ENCODE measurements at places on chromosomes 7 and 10.

DNA sequence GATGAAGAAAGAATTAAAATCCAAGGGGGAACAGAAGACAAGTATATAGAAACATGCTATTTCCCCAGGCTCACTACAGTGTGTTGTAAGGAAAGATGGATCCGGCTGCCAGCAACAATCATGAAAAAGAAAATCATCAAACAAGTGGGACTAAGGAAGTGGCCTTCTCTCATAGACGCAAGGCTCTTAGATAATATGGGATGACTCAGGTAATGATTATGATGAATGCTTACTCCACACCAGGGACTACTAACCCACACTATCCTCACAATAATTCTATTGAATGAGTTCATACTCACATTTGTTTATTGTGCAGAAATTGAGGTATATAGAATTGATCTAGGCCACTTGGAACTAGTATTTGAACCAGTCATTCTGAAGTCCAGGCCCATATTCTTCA lies 111.2 kb upstream of the BET1 start:
- no peak for DNase-seq

DNA sequence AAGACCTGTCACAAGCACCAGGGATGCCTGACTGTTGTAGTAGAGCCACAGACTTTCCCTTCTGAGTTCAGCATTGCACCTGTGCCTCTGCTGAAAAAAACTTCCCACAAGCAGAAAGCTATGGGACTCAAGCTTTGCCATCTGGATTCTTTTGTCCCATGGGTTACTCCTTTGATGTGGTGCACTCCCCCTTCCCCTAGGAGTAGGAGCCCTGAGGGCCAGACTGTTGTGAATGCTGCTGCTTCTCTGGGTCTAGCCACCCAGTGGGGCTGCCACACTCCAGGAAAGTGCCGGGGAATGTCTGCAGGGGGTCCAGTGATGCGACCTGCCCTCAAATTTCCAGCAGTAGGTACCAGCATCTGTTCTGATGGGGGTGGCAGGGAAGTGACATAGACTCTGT lies 11.7 kb downstream of the CASP7 start:
- no peak for DNase-seq

DNA sequence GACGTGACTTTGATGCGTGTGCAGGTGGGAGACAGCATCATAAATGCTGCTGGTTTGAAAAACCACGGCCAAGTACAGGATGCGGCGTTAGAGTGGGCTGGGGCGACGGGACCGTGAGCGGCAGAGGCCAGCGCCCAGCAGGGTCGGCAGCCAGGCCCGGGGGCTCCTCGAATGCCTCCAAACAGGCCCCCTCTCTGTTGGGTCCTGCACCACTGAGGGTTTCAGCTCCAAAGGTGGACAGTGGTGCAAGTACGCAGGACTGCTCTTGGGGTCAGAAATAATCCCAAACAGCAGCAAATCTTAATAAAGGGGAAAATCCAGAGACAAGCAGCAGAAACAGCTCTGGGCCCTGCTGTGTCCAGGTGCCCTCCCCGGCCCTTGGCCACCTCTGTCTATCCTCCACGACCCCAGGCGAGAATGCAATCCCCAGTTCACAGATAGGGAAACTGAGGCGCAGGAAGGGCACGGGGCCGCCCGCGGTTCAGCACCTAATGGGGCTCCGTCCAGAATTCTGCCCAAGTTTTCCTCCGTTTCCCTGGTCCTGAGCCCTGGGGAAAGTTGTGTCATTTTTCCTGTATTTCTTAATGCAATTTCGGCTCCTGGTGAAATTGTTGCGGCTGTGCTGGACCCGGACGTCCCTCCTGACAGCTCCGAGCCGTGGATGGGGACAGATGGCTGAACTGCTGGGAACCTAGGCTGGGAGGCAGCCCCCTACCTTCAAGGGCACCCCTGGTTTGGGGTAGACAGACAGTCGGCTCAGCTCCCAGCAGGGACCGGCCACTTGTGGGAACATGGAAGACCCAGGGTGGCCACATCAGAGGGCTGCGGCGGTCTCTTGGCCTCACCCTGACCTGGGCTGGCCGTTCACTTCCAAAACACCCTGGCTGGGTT lies 97.4 kb downstream of the FOXL3 start:
- DNase-seq, result no peak

- no peak for DNase-seq
Observed at GRCh38 chr7:54544527-54545240, 2.5 kb downstream of the VSTM2A start.

DNA sequence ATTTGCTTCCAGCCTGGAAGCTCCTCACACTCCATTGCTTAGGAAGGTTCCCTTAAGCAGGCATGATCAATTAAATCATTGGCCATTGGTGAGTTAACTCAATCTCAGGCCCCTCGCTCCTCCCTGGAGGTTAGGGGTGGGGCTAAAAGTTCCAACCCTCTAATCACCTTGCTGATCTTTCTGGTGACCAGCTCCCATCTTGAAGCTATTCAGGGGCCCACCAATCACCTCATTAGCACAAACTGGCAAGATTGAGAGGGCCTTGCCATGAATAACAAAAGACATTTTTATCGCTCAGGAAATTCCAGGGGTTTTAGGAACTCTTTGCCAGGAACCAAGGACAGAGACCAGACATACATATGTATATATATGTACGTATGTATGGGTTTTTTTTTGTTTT lies 58.4 kb downstream of the AGK start:
- DNase-seq, result no peak

GRCh38 chr10:61975391-61975932 lies 74.0 kb downstream of the ARID5B start:
- DNase-seq, result no peak

DNA sequence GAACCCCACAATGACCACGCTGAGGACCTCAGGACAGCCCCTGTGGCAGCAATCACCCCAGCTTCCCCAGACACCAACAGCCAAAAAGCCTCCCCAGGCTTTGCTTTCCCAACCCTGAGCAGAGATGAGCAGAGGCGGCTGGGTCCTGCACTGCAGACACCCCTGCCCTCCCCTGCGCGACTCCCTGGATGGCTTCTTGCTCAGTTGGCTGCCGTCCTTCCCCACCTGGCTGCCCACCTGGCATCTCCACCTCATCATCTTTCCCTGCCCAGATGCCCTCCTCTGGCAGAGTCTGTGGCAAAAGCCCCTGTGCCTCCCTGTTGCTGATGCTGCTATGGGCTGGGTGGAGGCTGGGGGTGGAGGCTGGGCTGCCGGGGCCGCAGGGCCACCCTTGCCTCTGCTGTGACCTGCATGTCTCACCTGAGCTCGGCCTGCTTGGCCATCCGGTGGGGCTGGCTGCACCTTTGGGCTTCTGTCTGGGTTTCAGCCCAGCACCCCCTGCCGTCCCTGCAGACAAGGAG lies 567.7 kb downstream of the TCERG1L start:
- no peak for DNase-seq
